ENCODE measurements at places on chromosomes 3 and 15.
A peak's percentile ranks its signal among the peaks of the same experiment; 100 is the strongest.

DNA sequence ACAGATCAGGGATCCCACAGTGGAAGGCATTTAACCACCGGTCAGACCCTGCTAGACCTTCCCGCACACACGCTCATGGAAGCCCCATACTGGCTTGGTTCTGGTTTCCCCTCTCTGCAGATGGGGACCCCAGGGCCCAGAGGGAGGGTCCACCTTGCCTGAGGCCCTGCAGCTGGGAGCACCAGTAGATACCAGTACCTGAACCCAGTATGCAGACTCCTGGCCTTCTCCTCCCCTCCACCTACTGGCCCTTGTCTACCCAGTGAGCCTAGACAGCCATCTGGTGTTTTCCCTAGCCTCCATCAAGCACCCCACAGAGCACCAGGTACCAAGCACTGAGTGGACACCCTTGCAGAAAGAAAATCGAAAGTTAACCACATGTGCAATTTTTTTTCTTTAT lies 65.1 kb downstream of the MEGF11 start:
- DNase-seq, result no peak

GRCh38 chr15:73786538-73786937 lies 33.4 kb upstream of the INSYN1 start:
- no peak for DNase-seq

DNA sequence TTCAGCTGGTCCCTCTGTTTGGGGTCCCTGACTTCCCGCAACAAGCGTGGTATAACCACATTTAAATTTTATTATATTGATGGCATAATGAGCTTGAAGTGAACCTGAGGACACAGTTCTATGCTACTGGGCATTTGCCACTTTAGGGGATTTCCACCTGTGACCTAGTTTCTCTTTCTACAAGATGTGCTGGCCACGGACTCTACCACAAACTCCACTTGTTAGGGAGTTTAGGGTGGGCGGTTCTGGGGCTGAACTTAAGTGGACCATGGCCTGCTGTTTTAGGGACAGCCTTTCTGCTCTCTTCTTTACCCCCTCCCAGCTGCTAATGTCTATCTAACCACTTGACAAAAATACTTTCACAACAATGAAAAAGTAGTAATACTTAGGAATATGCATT lies 1199.1 kb downstream of the SI start:
- no peak for DNase-seq

GRCh38 chr3:126466886-126467610 lies 8.6 kb downstream of the ZXDC start:
- no peak for DNase-seq

DNA sequence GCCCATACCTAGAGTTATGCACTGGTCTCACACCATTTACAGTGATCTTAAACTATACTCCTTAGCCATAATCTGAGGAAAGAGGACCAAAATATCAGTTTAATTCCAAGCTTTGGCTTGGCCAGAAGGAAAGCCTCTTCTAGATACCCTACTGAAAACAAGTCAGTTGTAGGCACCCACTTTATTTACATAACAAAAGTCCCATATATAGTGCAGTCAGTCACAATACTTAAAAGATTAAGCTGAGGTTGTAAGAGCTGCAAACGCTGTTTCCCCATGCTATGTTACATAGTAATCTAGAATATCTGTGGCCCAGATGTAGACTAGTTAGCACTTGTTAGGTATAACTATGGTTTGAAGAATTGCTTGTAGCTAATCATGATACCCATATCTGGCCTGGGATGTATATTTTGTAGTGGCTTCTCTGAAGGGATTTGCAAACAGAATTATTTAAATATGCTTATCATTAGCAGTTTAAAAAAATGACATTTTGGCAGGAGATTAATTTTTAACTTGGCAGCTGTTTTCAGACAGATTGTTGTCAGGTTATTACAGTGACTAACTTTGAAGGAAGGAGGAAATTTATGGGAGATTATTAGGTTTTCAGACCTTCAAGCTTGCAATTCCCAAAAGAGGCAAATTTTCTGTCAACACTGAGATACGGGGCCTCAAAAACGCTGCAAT lies 160.4 kb upstream of the SLC2A2 start:
- DNase-seq, result no peak

DNA sequence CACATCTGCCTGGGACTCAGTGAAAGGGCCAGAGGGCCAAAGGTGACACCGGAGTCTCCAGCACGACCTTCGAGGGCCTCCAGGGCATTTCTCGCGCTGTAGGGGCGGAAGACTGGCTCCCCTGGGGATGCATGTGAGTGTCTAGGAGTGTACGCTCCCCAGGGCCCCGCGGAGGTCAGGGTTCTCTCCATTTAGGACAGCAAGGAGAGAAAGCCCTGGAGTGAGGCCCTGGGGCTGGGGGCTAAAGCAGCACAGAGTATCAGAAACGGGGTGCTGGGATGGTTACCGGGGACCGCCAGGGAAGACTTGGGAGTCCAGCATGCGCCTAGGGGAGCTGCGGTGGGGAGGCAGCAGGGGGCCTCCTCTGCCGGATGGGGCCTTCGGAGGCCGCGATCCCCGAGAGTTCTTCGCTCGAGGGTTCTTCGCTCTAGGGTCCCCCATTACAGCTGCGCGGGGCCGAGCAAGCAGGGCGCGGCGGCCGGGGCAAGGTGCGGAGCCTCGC lies 595 bp upstream of the APBA2 start:
- no peak for DNase-seq

DNA sequence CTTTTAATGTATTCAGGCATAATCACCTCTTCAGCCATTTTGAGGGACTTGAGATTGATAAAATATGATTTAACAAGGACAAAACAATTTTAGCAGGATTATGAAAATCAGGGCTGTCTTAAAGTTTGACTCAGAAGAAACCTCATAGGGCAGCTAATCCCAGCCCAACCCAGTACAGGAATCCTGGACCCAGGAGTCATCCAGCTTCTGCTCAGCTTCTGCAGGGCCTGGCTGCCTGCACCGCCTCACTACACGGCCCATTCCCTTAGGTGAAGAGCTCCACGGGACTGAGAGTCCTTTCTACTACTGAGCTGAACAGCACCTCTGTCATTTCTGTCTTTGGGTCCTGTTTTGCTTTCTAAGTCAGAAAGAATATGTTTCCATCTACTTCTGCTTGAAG lies 37.5 kb downstream of the ARHGAP31 start:
- peak; percentile 23 for DNase-seq

- DNase-seq, result no peak
These were observed 34.4 kb downstream of the PRR20G start for GRCh38 chr3:127253491-127253890.

- DNase-seq, result no peak
These were observed 15.7 kb downstream of the SUSD5 start for GRCh38 chr3:33202711-33203457.
